ENCODE measurements at places on chromosomes 6 and 20.

DNA sequence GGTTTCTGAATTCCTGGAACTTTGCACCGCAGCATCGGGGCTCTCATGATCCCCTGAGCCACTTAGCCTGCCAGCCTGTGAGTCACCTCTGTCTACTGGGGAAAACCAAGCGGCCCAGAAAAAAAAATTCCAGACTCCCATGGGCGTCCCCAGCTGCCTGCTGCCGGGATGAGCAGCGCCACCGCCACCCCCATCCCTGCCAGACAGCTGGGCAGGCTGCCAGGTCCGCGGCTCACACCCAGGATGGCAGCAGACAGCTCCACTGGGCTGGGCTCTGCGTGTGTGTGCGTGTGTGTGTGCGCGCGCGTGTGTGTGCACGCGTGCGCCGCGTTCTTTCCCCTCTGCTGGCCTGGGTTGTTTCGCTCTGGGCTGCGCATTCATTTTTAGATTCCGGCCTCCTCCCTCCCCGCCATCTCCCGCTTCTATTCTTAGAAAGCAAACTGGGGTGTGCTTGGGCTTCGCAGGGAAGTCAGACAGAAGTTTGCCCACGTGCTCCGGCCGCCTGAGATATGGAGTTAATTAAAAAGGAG is 38.9 kb upstream of the PMEPA1 start:
- DNase-seq = peak; percentile 96

DNA sequence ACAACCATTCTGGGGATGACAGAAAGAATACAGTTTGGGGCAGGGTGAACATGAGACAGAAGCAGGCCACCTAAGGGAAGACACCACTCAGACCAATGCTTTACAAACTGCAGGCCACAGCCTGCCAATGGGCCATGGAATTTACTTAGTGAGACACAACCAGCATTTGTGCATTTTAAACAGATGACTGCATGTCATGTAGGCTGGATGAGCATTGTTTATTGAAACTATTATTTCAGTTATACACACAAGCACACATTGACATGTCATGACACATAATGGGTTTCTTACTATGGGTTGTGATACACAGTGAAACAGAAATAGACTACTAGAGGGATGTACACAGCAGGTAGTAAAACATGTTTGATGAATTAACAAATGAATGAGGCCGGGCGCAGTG is 8.0 kb downstream of the PGM3 start:
- DNase-seq = no peak

GRCh38 chr6:84554706-84555105 is 209.7 kb downstream of the TBX18 start:
- no peak for DNase-seq

- peak; percentile 86 for DNase-seq
Measured at GRCh38 chr20:33561692-33562601, 72.1 kb downstream of the CBFA2T2 start.

- DNase-seq = no peak
Measured at GRCh38 chr6:129494099-129494498, 215.9 kb downstream of the ARHGAP18 start.

GRCh38 chr6:28107506-28107905 is 16.9 kb upstream of the ZSCAN16 start:
- DNase-seq = no peak

GRCh38 chr6:53513519-53513966 is 31.4 kb downstream of the GCLC start:
- DNase-seq = no peak
